ENCODE measurements at places on chromosomes 7 and 10.
A peak's percentile ranks its signal among the peaks of the same experiment; 100 is the strongest.

GRCh38 chr10:97542169-97543024, 30.2 kb upstream of the ANKRD2 start:
- no peak for DNase-seq

DNA sequence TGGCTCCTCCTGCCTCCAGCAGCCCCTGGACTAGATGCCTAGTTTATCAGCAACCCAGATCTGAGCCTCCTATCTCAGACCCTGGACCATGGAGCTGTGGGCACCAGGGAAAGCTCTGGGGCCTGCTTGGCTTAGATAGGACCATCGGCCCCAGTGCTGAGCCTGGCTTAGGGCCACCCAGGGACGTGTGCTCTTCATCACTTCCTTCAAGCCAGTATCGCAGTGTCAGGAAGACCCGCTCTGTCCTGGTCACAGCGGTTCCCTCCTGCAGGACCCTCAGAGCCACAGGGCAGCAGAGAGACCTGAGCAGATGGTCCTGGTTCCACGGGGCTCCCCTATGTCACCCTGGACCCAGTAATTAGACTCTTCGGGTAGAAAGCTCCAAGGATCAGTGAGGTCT, 105.7 kb upstream of the FAM20C start:
- DNase-seq = no peak

DNA sequence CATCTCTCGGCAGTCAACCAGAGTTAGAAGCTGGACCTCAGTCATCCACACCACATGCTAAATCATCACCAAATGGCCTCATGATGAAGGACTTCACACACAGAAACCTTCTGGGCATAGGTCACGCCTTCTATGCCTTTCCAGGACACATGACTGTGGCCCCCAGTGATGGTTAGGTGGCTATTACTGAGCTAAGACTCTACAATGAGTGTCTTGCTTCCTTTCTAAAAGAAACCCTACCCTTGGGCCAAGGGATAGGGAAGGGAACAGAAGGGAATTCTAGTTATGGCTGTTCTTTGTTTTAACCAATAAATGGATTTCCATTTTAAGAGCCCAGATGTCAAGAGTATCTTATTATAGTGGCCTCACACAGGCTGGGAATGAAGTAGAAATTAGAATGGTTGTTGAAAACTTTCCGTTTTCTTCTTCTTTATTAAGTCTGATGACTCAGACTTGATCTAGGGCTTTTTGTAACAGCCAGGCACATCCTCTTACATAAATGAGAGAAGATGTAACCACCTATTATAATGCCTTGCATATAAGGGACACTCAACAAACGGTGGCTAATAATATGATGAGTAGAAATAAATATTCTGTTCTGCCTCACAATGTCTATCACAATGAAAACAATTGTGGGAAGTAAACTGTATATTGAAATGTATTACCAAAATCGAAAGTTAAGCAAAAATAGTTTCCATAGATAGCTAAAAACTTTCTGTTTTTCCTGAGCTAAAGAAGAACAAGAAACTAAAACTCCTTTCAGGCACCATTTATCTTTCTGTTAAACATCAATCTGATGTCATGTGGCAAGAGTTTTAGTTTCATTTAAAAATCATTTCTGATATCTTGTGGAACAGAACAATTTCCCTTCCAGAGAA, 62.5 kb upstream of the TOMM7 start:
- DNase-seq = no peak

GRCh38 chr10:130377986-130378540, 241.9 kb downstream of the GLRX3 start:
- no peak for DNase-seq

- no peak for DNase-seq
Observed at GRCh38 chr7:116511552-116512519, 12.3 kb downstream of the CAV2 start.

GRCh38 chr10:8047452-8048280, 6.8 kb upstream of the GATA3 start:
- no peak for DNase-seq

GRCh38 chr10:6385665-6386064, 182.9 kb downstream of the PFKFB3 start:
- no peak for DNase-seq

DNA sequence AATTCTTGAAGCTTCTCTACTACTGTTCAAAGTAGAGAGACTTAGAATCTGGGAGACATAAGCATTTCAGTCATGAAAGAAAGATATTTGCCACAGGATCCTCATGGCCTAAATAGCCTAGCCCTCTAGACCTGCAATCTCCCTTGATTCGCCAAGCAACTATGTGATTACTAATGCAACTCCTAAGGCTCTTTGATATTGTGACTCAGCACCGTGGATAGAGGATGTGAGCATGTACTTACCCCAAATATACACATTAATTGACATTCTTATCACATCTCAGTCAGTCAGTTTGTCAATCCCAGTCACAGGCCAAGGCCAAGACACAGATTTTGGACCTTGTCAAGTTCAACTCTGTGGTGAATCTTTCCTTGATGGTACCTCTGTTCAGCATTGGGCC, 42.6 kb downstream of the GPR37 start:
- DNase-seq = no peak

- no peak for DNase-seq
Observed at GRCh38 chr10:59839576-59839975, 66.8 kb downstream of the CCDC6 start.

- no peak for DNase-seq
Observed at GRCh38 chr7:109763611-109764010, 1193.9 kb downstream of the DNAJB9 start.

GRCh38 chr7:7529328-7529727, 6.3 kb downstream of the COL28A1 start:
- no peak for DNase-seq

- DNase-seq = no peak
Observed at GRCh38 chr7:17822547-17823173, 117.6 kb downstream of the SNX13 start.

GRCh38 chr7:117250801-117251200, 72.1 kb downstream of the WNT2 start:
- no peak for DNase-seq

DNA sequence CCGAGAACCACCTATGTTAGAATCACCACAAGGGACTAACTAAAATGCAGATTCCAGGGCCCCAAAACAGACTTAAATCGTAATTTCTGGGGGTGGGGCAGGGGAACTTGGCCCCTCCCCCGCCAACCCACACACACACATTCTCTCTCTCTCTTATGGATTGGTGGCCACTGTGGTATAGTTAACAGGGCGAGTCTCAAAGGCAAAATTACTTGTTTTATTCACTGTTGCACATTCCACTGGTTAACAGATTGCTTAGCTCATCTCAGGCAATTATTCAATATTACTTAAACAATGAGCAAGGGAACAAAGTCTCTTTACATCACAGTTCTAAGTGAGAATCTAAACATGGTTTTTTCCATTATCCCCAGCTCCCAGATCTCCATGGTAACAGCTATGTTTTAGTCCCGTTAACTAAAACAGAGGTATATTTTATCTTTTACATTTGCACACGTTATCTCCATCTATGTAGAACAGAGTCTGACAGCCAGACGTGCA, 38.5 kb downstream of the IGF2BP3 start:
- no peak for DNase-seq

- DNase-seq = no peak
Observed at GRCh38 chr10:63886281-63887022, 365.3 kb downstream of the REEP3 start.

- no peak for DNase-seq
Observed at GRCh38 chr7:24409431-24410024, 125.5 kb downstream of the NPY start.

GRCh38 chr10:128864554-128865295, 602.3 kb upstream of the MGMT start:
- DNase-seq = no peak

- no peak for DNase-seq
Observed at GRCh38 chr7:117982071-117983055, 109.1 kb upstream of the CTTNBP2 start.

DNA sequence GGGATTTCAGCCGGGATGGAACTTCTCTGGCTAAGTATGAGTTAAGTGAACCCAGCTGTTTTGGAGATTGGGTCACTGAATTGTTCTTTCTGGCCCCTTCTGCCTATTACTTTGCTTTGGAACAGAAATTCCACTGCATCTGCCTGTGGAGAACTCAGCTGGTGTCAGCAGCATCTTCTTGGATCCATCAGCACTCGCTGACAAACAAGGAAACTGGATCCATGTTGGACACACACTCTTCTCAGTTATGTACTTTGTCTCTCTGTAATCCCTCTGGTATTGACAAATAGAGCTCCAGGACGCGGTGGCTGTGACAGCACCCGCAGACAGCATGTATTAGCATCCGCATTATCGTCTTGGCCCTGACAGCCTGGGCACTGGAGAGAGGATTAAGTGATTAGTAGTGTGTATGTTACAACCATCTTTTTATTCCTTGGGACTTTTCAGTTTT, 73.0 kb upstream of the BMPER start:
- no peak for DNase-seq

DNA sequence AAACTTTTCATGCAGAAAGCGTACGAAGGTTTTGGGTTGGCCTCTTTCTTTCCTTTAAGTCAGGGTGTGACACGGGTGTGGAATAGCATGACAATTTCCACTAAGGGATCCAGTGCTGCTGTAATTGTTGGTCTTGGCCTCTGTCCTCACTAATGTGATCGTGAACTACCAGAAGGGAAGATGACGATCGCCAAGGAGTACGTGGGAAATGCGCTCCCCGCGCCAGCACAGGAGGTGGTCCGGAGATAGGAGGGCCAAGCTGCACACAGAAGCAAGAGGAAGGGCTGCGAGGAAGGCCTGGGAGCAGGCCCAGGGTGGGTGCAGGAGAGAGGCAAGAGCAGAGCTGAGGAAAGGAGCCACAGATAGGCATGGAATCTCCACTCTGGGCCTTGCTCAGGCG, 79.7 kb upstream of the PODXL start:
- DNase-seq = no peak

GRCh38 chr7:130114776-130115175, 44.4 kb downstream of the KLHDC10 start:
- no peak for DNase-seq

- no peak for DNase-seq
Observed at GRCh38 chr10:1050145-1050544, 1.2 kb upstream of the IDI1 start.

GRCh38 chr10:124030061-124030460, 63.3 kb downstream of the CHST15 start:
- no peak for DNase-seq

DNA sequence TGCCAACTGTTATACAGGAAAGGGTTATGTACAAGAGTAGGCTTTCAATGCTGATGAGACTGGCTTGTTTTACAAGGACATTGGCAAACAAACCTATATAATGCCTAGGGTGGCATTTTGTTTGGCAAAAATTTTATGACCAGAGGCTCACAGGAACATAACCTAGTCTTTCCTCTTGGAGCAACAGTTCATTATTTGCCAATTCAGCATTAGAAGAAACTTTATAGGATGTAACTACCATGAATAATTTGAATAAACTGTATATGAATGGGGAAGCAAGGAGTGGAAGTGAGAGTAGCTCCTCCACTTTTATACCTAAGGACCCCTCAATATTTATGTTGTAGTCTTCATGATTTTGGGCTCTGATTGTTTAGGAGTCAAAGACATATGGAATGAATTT, 103.9 kb upstream of the WAC start:
- DNase-seq = no peak

DNA sequence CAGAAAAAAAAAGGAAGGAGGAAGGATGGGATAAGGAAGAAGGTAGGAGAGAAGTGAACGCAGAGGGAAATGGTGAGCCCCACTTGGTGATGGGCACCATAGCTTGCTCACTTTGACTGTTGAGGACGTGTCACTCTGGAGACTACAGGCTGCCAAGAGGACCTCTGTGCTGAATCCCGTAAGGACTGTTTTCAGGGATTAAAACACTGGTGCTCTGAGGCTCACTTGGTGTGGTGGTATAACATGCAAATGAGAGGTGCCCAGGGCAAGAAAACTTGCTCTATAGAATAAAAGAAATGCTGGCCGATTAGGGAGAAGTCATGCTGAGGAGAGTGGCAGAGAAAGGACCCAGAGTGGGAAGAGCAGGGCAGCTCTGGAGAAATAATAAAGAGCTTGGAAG, 5.3 kb upstream of the IL2RA start:
- no peak for DNase-seq

GRCh38 chr10:35613597-35614226, 8.6 kb downstream of the GJD4 start:
- DNase-seq = no peak

DNA sequence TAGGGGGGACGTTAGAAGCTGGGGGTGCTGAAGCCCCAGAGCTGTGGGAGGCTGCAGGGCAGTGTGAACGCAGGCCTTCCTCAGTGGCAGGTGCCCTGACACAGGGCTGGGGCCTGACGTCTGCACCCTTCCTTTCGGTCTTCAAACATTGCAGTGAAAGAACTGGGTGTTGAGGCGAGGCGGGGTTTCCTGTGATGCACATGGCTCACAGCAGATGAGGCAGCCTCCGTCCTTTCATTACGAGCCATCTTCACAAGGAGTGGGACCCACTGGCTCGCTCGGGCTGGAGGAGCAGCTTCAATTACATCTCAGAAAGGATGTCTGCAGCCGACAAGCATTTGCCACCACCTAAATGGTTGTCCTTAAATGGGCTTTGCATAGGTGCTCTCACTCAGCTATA, 180.3 kb upstream of the SHH start:
- DNase-seq = no peak

DNA sequence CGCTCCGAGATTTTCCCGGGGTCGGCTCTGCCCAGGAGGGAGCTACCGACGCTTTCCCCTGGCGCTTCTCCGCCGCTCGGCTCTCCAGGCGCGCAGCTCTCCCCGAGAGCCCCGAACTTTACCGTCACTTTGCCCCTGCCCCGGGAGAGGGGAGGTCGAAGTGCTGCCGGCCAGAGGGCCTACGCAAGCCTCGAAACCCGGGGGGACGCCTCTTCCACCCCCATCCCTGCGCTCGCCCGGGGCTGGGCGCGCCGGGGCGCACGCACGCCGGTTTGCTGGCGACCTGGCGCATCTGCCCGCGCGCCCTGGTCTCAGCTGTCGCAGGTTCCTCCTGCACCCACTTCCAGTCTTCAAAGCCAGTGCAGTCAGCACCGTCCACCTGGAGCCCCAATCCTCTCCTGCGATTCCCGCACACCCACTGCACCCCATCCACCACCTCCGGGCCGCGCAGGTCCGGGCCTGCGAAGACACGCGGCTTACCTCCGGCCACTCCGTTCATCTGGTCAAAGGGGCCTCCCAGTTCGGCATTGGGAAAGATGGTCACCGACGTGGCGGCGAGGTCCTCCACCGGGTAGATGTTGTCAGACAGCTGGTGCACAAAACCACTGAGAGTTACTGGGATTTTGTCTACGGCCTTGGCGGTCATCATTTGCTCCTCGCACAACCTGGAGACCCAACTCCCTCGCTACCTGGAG, 638 bp downstream of the EGR2 start:
- peak; percentile 13 for DNase-seq

GRCh38 chr10:110758128-110758765, 113.5 kb upstream of the PDCD4 start:
- no peak for DNase-seq

GRCh38 chr10:124262234-124262865, 156.4 kb downstream of the OAT start:
- no peak for DNase-seq

GRCh38 chr10:122981066-122981464, 864 bp downstream of the PSTK start:
- DNase-seq = no peak

All from activated T-cell treated with anti-CD3 and anti-CD28 coated beads for 1 hour (primary cell).